ENCODE measurements at places on chromosomes 13 and 19.

DNA sequence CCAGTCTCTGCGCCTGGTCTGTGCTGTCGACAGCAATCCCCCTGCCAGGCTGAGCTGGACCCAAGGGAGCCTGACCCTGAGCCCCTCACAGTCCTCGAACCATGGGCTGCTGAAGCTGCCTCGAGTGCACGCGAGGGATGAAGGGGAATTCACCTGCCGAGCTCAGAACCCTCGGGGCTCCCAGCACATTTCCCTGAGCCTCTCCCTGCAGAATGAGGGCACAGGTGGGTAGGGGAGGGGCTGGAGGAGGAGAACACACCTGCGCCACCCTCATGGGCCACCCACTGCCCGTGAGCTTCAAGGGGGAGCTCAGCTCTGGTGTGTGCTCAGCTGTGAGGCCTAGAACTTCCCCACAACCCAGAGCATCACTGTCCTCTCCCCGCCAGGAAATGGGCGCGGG is 38.6 kb upstream of the CD33 start:
- no peak for DNase-seq

- no peak for DNase-seq
These were observed 1.0 kb downstream of the FSTL3 start for GRCh38 chr19:677201-677600.

DNA sequence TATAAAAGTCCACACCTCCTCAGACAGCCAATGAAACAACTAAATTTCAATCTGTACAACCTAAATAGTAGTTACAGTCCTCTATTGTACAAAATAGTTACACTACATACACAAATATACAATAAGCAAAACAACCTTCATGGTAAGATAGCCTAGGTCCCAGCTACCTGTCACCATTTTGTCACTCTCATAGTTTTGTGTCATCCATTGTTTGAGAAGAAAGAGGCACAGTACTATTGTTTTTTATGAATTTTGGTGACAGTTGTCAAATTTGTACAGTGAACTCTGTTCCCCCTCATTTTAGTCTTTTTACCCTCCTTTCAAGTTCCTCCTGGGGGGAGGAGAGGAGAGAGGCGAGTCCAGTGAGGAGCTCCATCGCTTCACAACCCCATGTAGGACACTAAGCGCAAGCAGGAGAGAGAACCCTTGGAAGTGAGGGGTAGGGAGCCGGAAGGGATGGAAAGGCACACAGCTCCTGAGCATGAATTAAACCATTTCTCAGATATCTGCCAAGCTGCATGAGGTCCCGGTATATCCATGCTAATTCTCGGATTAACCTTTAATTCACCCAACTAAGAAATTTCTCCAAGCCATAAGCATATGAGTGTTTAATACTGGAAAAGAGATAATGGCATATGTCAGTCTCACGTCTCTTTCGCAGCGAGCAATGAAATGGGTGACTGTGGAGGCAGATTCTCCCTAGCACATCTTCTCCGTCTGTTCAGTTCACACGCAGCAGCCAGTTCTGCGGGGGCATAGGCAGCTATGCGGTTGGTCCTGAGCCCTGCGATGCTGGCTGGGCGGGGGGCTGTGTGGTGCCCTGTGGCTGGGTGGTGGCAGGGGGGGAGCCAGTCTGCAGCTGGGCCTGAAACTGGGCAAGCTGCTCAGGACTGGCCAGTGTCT is 60.5 kb downstream of the SERP2 start:
- no peak for DNase-seq

DNA sequence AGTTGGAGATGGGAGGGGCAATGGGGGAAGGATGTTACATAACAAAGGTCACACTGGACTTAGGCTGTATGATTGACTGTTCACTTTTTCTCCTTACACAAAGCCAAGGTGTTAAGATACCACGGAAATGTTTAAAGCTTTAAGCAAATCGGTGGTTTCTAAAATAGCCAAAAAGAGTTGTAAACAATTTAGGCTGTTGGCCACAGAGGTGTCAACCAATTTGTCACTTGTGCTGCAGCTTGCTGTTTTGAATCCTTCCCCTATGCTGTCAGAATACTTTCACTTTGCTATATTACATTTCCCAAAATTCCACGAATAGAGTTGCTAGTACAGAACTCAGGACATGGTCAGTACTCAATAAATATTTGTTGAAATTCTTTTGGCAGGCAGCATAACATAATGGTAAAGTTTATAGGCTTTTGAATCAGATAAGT is 149.3 kb downstream of the VWA8 start:
- DNase-seq, result no peak

DNA sequence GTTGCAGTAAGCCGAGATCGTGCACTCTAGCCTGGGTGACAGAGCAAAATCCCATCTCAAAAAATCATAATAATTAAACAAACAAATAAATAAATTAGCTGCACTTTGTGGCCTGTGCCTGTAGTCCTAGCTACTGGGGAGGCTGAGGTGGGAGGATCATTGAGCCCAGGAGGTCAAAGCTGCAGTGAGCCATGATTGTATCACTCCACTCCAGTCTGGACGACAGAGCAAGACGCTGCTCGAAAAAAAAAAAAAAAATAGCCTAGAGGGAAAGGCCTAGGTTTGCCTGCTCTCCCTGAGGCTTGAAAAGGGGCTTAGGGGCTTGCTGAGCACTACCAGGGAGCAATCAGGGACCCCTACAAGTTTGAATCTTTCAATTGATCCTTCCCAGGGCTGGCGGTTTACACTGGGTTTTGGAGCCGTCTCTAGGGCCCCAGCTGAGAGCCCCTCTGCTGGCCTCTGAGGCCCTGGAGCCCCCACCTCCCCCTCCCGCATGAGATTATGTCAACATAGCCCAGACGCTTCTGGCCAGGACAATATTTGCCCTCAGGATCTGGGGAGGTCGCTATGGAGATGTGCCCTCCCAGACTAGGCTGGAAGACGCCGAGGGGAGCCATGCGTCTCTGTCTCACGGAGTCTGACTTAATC is 10.4 kb upstream of the GIPR start:
- DNase-seq, result no peak

GRCh38 chr13:35768073-35768472 is 291.6 kb upstream of the MAB21L1 start:
- DNase-seq, result no peak

GRCh38 chr19:4326837-4327251 is 11.8 kb downstream of the STAP2 start:
- DNase-seq, result no peak

DNA sequence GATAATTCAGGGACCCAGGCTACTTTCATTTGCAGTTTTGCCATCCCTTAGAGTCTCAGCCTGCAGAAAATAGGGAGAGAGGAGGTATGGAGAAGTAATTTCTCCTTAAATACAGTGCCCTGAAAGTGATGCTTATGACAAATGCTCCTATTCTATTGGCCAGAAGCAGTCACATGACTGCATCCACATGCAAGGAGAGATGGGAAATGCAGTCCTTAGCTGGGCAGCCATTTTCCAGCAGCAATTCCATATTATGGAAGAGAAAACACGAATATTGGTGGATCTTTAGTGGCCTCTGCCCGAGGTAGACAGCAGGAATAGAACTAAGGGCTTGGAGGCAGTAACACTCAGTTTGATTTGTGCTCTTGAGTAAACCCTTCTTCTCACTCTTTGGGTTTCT is 39.4 kb downstream of the VAV1 start:
- no peak for DNase-seq

DNA sequence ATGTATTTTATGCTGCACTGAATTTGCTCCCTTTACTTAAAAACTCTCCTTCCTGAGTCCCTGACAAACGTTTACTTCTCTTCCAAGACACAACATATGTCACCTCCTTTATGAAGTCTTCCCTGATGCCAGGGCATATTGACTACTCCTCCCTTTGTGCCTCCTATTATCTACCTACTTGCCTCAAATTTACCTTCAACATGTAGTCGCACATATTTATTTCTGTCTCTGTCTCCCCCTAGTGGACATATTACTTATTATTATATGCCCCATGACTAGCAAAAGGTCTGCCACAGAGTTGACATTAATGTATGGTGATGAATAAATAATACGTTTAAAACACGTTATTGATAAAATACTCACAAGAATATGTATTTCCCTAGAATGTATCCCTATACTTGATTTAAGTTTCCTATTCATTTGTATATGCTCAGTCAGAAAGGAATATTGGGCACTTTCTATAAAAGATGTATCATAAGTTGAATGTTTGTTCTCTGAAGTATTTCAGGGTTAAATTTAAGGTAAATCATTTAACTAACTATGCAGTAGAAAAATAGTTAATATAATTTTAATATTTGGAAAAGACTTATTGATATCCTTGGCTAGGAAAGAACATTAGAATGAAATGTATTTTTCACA is 250.3 kb upstream of the ATXN8OS start:
- no peak for DNase-seq

- no peak for DNase-seq
These were observed 89.0 kb upstream of the SPATA13 start for GRCh38 chr13:24071423-24072075.

DNA sequence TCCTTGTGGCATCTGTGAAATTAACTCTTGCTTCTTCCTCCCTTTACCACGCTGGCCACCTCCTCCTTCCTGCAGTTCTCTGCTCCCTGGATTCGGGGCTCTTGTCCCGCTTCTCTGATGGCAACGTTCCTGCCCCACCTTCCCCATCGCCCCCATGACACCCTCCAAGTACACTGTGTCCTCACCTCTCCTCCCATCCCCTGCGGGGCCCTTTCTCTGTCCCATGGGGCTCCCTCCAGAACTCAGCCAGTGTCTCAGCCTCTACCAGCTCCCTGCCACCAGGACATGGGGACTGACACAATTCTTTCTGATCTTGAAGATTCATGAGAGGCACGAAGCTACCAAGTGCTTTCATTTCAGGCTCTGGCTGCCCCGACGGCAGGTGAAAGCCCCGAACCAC is 9.1 kb downstream of the CARS2 start:
- no peak for DNase-seq

DNA sequence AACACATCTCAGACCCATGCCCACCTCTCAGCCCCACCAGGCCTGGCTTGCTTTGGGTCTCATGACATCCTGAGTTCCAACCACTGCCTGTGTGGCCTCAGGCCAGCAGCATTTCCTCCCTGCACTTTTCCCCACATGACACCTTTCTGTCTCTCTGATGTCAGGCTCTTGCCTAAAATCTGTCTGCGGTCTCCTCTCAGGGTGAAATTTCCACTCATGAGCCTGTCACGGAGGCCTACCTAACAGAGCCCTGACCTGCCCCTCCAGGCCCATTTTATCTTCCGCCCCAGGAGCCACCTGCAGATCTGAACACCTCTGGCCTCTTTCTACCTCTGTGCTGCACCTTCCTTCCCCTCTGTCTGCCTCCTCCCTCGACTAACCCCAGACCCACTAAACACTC is 93.5 kb downstream of the ZDHHC20 start:
- no peak for DNase-seq

GRCh38 chr19:15218501-15218900 is 13.7 kb downstream of the EPHX3 start:
- DNase-seq, result no peak

DNA sequence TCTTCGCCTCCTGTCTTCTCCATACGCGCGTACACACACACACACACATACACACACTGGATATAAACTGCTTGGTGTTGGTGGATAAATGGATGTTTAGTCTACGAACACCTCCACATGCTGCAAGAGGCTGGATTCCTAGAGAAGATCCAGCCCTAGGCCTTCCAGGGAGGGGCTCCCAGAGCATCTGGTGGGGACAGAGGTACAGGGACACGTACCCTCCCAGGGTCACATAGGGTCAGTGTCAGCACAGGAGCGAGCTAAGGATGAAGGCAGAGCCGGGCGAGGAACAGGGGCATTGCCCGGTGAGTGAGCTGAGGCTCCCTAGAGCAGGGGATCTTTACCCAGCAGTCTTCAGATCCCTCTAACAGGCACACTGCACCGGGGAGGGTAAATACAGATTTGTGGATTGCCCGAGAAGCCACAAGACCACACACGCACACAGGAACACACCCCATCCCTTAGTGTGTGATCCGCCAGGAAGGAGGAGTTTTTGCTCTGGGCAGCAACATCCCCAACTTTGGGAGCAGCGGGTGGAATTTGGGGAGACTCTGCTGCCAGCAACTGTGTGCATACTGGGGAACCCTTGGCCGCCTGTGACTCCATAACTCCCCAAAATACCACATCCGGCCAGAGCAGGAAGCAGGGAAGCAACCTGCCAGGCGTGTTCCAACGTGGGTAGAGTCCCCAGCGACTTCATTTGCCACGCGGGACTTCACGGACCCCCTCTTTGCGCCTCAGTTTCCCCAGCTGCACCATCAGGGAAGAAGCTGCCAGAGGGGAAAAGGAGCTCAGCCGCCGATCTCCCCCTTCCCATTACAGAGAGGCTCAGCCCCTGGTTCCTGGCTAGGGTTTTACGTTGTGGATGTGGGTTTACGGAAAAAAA is 5.8 kb upstream of the TLE2 start:
- no peak for DNase-seq

DNA sequence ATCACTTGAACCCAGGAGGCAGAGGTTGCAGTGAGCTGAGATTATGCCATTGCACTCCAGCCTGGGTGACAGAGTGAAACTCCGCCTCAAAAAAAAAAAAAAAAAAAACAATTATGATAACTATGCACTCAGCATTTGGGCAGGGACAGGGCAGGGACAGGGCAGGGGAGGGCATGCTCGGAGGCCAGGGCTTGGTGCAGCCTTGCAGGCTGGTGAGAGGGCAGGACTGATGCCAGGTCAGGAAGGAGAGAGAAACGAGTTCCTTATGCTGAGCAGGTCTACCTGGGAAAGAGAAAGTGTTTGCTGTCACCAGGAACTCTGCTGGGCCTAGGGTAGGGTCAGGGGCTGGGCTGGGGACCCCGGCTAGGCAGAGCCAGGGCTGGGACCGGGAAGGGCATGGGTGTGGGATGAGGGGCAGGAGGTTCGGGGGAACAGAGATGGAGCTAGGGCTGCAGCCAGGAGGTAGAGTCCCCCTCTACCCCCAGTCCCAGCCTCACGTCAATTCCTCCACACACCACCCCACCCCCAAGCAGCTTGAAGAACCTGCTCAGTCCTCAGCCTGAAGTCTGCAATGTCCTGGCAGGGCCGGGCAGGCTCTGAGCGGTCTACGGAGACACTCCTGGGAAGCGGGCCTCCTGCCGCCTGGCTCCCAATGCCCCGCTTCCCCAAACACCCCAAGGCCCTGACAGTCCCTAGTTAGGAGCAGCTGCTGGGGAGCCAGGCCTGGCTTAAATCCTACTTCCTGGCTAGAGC is 2.8 kb downstream of the FXYD3 start:
- DNase-seq, result no peak

DNA sequence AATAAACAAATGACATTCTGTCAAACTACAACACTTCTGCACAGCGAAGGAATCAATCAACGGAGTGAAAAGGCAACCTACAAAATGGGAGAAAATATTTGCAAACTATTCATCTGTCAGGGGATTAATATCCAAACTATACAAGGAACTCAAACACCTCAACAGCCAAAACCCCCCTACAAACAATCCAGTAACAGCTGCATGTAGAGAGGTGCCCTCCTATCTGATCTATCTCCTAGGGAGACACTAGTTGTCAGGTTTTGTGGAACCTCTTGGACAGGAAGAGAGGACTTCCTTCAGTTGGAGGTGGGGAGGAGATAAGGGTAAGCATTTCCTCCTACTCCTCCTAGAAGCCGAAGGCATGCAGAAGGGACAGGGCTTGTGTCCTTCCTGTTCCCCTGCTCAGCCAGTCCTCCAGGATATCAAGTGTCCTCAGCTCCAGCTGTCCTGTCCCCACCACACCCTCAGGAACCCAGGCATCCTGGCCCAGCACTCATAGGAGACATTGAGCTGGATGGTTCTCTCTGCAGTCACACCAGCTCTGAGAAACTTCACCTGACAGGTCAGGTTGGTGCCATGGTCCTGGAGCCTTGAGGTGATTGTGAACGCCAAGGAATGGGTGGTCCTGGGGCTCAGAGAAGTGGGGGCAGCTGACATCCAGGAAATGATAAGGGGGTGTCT is 9.8 kb upstream of the SIGLEC8 start:
- DNase-seq, result no peak

- no peak for DNase-seq
These were observed 24.5 kb downstream of the PPP5C start for GRCh38 chr19:46371371-46371901.

Measured in T follicular helper cell (primary cell).